ENCODE measurements at places on chromosomes 4 and X. TPM values are rescaled to one million over a fixed set of nuclear protein-coding genes. Genes with fewer than 3 reads are reported as not detected.

The ANOS1 gene
- total RNA-seq = 49.4 TPM

The UCP1 gene
- 0.33 TPM for total RNA-seq

The RS1 gene
- 39.0 TPM for total RNA-seq

The NXF3 gene
- not detected for total RNA-seq

The AFF2 gene
- total RNA-seq = 63.7 TPM

The DMRTC1 gene
- total RNA-seq = 1.2 TPM

The ARMCX4 gene
- total RNA-seq = 23.3 TPM

The F8A1 gene
- 3.1 TPM for total RNA-seq

The SNCA gene
- 57.5 TPM for total RNA-seq

The DDIT4L gene
- total RNA-seq = 8.5 TPM

The MRPL1 gene
- 37.5 TPM for total RNA-seq

The CDS1 gene
- 9.1 TPM for total RNA-seq

The SAGE1 gene
- not detected for total RNA-seq

The PDGFC gene
- 29.5 TPM for total RNA-seq

The DCAF4L1 gene
- 0.16 TPM for total RNA-seq

The CXCL11 gene
- not detected for total RNA-seq

The ADH1A gene
- total RNA-seq = not detected

The CXorf49B gene
- total RNA-seq = not detected

The CACNA1F gene
- total RNA-seq = 27.9 TPM

The OTUD5 gene
- 35.0 TPM for total RNA-seq

The SSX2 gene
- total RNA-seq = not detected

The GALNT7 gene
- 80.9 TPM for total RNA-seq

The ERVMER34-1 gene
- 0.60 TPM for total RNA-seq

The COX18 gene
- 29.0 TPM for total RNA-seq

The ARHGAP36 gene
- total RNA-seq = 2.4 TPM

The EPHA5 gene
- 34.1 TPM for total RNA-seq

The SYP gene
- 152 TPM for total RNA-seq

The MAP7D3 gene
- total RNA-seq = 12.1 TPM

The H2BW2 gene
- not detected for total RNA-seq

The FATE1 gene
- total RNA-seq = not detected

The LIN54 gene
- total RNA-seq = 30.0 TPM

The HTN1 gene
- total RNA-seq = not detected

The COX7B2 gene
- not detected for total RNA-seq

The MAGEB2 gene
- not detected for total RNA-seq

The RNF175 gene
- 9.8 TPM for total RNA-seq

The SPANXB1 gene
- total RNA-seq = not detected

The SLC4A4 gene
- 34.6 TPM for total RNA-seq

The GIMD1 gene
- total RNA-seq = 0.49 TPM

The GPR50 gene
- not detected for total RNA-seq

The RBM47 gene
- 18.8 TPM for total RNA-seq

The CXCL1 gene
- total RNA-seq = 2.7 TPM

The BMPR1B gene
- total RNA-seq = 13.0 TPM

The SERTM2 gene
- 2.4 TPM for total RNA-seq

The BCLAF3 gene
- 24.2 TPM for total RNA-seq

Measured in camera-type eye (tissue), 1 donor.